ENCODE measurements at places on chromosomes 6 and 20.

GRCh38 chr6:4892785-4893485 lies 110.9 kb downstream of the RPP40 start:
- no peak for DNase-seq

- no peak for DNase-seq
Observed at GRCh38 chr6:64672651-64673050, 1034.4 kb downstream of the EYS start.

DNA sequence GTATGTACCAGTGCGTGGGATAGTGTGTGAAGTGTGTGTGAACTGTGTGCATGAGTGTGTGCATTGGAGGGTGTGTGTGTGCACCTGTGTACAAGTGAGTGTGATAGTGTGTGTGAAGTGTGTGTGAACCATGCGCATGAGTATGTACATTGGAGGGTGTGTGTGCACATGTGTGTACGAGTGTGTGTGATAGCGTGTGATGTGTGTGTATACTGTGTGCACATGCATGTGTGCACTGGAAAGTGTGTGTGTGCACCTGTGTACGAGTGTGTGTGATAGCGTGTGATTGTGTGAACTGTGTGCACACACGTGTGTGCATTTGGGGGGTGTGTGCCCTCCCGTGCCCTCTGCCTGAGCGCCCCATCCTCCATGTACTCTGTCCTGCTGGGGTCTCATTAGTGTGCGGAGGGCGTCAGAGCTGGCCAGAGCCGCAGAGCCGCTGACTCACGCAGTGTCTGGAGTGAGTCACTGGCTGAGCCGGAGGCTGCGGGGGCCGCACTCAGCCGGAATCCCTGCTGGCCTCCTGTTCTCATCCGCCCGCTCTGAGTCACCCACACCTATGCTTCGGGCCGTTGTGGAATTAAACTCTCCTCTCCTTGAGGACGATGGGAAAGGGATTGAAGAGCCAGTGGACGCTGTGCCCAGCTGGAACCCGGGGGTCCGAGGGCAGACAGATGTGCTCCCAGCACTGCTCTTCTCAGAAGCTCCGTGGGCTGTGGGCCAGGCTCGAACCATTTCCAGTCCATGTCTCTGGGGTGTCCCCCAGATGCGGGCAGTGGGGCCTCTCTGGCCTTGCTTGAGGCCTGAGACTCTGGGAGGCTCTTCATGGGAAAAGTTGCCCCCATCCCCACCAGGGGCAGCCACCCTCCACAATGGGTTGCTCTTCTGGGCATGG lies 27.3 kb upstream of the STX16 start:
- DNase-seq = no peak

- DNase-seq = no peak
Observed at GRCh38 chr6:144466716-144467115, 181.6 kb downstream of the UTRN start.

GRCh38 chr20:47438464-47439381 lies 63.0 kb upstream of the NCOA3 start:
- DNase-seq = no peak

GRCh38 chr6:134368670-134369069 lies 50.8 kb upstream of the SGK1 start:
- no peak for DNase-seq

DNA sequence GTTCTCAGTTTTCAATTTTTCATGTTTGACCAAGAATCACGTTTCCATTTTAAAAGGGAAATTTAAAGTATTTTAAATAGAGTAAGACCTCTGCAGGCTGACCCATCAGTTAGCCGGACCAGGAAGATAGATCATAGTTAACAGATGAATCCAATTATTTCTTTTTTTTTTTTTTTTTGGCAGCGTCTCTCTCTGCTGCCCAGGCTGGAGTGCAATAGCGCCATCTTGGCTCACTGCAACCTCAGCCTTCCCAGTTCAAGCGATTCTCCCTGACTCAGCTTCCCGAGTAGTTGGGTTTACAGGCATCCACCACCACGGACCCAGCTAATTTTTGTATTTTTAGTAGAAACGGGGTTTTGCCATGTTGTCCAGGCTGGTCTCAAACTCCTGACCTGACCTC lies 256.7 kb upstream of the CNR1 start:
- DNase-seq = no peak

- no peak for DNase-seq
Observed at GRCh38 chr6:6816716-6817115, 228.2 kb downstream of the LY86 start.

DNA sequence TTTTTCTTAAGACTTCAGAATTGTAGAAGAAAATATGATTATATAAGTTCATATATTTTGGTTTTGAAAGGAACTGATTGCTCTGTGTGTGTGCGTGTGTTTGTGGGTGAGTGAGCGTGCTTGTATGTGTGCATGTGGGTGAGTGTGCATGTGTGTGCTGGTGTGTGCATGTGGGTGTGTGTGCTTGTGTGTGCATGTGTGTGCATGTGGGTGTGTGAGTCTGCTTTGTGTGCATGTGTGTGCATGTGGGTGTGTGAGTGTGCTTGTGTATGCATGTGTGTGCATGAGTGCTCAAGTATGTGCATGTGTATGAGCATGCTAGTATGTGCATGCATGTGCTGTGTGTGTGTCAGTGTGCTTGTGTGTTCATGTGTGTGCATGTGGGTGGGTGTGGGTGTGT lies 238.5 kb downstream of the CDC5L start:
- DNase-seq = no peak

DNA sequence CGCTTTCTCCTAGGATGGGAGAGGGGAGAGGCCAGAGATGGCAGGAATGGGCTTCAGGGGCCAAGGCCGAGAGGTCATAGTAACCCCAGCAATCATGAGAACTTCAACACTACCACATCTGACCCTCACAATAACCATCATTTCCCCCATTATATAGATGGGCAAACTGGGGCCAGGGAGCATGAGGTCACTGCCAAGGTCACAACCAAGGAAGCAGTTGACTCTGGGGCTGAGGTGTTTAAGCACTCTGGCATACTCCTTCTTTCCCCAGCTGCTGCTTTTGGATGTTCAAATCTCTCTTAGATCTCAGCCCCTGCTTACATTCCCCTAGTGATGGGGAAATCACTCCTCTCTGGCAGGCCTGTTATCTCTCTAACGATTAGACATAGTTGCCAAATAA lies 39.6 kb downstream of the CDH22 start:
- no peak for DNase-seq

DNA sequence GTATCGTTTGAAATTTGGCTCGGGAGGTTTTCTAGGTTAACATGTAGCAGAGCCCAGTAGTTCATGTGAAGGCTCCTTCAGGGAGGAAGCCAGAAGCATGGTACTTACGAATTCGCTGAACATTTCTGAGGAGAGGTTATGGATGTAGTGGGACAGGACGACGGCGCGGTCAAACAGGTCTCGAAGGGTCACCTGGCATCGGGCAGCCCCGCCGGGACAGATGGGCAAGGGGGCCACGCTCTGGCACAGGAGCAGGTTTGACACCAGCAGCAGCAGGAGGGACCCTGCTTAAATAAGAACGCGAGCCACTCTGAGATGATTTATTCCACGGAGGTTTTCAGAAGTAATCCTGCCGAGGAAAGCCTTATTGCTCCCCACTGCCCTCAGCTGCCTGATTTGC lies 2.5 kb downstream of the PRL start:
- DNase-seq = no peak

DNA sequence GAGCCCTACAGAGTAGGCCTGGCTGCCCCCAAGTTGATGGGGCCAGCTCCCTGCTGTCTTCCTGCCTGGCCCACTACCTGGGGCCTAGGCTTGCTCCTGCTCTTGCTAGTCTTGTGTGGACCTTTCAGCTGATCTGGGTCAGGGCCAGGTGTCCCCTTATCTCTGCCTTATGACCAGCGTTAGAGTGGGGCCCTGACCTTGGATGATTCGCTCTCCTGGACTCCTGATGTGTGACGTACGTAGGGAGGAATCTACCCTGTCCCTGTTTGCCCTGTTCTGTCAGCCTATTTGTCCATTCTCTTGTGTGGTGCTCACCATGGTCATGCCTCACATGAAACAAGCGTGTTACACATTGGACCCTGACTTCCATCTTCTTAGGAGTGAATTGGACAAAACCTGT lies 571.8 kb downstream of the QKI start:
- no peak for DNase-seq

DNA sequence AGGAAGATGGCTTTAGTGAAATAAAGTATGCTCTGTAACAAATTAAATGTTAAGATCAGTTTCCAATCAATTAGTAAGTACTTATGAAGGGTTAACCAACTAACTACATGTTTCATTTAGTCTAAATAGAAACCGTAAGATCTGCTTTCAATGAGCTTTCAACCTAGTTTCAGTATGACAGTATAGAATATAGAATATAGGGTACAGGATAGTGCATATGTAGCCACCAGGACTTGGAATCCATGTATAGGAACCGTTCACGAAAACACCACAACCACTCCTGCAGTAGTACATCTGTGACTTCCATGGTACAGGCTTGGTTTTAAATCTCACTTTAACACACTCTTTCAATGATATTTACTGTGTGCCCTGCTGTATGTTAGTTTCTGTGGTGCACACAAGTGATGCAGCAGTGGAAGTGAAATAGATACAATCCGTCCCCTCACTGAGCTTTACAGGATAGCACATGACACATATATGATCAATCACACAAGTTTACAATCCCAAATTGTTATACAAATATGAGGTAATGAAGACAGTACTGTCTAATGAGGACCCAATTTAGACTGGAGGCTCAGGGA lies 479.7 kb upstream of the MARCKS start:
- no peak for DNase-seq

- no peak for DNase-seq
Observed at GRCh38 chr6:27295301-27296079, 16.6 kb downstream of the POM121L2 start.

GRCh38 chr6:136684466-136684865 lies 107.8 kb downstream of the MAP3K5 start:
- no peak for DNase-seq

DNA sequence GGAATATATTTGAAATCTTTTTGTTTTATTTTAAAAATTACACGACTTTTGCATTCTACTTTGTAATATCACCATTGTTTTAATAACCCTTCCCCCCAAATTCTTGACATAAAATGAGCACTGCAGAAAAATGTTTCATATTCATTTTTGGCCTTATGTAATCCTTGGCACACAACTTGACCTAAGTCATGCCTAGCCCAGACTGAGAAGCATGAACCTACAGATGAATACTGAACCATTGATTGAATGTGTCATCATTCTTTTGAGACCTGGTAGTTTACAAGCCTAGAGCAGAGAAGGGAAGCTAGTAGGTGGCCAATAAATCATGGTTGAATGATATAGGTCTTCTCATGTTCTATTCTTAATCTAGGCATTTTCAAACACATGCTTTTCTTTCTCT lies 89.4 kb upstream of the EDN1 start:
- DNase-seq = no peak

DNA sequence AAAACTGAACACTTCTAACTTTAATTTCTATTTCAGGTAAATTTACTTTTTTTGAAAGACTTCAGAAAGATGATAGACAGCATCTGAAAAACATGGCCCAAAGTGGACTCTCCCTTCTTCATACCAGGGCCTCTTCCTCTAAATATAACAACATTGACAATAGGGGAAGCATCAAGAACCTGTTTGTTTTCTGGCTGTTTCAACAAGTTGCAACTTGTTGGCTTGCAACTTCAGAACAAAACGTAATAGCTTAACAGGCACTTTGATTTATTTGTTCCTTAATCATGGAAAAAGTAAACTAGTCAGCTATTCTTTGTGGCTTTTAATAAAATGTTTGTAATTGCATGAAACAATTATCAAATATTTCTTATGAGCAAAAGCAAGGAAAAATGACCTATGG lies 34.3 kb downstream of the RGS17 start:
- no peak for DNase-seq

GRCh38 chr6:163010145-163010544 lies 282.4 kb downstream of the PACRG start:
- no peak for DNase-seq

DNA sequence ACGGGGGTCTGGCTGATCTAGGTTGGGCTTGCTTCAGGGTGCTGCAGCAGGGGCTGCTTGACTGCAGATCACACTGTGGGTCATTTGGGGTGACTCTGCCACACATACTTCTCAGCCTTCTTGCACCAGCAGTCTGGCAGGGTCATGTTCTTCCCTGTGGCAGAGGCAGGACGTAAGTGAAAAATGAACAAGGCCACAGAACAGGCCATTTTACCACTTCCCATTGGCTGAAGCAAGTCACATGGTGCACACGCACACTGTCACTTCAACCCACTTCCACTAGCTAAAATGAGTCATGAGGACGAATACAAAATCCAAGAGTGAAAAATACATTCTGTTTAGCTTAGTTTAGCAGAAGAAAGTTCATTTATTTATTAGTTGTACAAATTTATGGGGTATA lies 168.6 kb upstream of the GGTLC1 start:
- DNase-seq = no peak

GRCh38 chr6:130765181-130765727 lies 62.0 kb upstream of the SMLR1 start:
- no peak for DNase-seq

- DNase-seq = no peak
Observed at GRCh38 chr20:51223183-51223720, 200.3 kb upstream of the KCNG1 start.

GRCh38 chr6:16770701-16771569 lies 9.7 kb upstream of the ATXN1 start:
- DNase-seq = peak; percentile 53

DNA sequence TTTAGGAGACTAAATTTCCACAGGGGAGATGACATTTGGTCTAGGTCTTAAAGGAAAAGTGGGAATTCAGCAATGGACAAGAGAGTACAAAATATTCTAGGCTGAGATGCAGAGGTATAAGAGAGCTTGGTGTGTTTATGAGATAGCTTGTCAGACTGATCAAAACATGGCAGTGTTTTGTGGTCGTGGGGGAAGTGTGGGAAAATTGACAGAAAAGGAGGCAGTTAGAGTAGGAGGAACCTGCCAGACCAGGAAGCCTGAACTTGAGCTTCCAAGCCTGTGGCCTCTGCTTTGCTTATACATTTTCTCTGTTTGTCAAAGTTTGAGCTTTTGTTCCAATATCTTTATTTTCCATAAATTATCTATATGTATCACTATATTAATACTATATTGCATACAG lies 69.5 kb upstream of the MAP3K7 start:
- no peak for DNase-seq

DNA sequence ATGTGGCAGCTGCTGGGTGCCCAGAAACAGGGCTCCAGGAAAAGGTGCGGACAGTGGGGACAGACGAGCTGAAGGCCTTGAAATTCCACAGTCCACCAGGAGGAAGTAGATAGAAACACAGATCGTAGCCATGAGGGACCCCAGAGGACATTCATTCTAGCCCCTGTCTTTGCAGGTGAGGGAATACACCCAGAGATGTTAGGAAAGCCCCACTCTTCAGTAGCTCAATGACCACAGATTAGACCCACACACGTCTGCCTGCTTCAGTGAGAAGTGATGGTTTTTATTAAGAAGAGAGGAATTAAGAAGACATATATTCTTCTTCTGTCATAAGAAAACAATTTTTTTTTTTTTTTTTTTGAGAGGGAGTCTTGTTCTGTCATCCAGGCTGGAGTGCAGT lies 123.0 kb downstream of the MAP3K7 start:
- no peak for DNase-seq

DNA sequence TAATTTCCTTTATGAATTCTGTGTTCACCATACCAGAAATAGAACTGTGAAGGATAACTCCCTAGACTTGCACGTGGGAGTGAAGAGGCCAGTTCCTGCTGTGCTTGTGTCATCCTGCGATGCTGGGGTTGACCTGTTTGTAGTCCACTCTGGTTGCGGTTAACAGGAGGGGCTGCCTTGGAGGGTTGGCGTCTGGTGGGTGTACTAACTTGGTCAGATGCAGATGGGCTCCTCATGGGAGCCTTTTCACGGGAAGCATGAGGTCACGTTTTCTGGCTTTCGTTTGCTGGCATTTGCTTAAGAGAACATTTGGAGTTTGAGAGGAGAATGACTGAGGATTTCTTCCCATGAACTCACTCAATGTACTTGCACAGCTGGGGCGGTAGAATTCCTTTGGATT lies 41.2 kb downstream of the IGF2R start:
- DNase-seq = no peak

All from GF-D8 (cell line).